ENCODE measurements at places on chromosomes 2 and 18.

GRCh38 chr18:2494921-2495320 lies 76.4 kb downstream of the METTL4 start:
- no peak for DNase-seq

DNA sequence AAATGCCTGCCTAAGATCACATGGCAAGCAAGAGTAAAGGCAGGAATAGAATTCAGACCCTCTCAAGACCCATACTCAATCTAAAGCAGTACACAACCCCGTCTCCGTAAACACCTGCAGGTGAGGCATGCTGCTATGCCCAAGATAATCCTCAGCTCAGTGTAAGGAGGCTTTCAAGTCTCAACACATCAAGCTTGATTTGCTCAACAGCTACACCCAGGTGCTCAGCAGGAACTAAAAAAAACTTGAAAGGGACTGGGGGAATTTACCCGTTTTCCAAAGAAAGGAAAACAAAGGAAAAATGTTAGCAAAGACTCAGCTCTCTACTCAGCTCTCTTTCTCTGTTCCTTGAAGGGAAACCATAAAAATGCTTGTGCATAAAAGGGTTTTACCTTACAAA lies 301.8 kb downstream of the C1D start:
- DNase-seq: no peak

DNA sequence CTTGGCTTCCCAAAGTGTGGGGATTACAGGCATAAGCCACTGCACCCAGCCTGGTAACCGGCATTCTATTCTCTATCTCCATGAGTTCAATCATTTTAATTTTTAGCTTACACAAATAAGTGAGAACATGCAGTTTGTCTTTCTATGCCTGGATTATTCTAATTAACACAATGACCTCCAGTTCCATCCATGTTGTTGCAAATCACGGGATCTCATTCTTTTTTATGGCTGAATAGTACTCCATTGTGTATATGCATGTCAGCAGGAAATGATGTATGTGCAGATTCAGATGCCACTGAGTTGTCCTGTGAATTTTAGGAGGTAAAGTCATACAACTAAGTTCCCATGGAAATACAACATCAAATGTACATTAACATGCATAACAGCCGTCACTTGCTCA lies 24.7 kb upstream of the AMMECR1L start:
- DNase-seq: no peak

DNA sequence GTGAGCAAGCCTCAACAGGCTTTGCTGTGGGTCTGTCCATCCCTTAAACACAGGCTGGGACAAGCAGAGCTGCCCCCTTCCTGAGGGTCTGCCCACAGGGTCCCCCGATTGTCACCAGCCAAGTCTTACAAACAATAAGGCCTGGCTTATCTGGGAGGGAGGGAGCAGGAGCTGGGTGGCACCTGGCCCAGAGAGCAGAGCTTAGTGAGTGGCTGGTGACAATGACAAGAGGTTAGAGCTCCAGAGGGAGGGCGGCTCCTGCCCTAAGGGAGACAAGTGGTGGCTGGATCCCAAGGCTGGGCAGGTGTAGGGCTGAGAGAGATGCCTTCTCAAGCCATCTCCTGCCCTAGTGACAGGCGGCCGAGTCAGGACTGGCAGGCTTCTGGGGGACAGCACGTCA lies 125.5 kb downstream of the KLHL29 start:
- DNase-seq: no peak

DNA sequence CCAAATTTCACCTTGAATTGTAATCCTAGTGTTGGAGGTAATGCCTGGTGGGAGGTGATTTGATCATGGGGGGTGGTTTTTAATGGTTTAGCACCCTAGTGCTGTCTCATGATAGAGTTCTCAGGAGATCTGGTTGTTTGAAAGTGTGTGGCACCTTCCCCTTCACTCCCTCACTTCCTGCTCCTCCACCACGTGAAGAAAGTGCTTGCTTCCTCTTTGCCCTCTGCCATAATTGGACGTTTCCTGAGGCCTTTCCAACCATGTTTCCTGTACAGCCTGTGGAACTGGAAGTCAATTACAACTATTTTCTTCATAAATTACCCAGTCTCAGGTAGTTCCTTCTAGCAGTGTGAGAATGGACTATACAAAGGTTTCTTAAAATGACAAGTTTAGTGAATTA lies 251.8 kb upstream of the NETO1 start:
- no peak for DNase-seq

DNA sequence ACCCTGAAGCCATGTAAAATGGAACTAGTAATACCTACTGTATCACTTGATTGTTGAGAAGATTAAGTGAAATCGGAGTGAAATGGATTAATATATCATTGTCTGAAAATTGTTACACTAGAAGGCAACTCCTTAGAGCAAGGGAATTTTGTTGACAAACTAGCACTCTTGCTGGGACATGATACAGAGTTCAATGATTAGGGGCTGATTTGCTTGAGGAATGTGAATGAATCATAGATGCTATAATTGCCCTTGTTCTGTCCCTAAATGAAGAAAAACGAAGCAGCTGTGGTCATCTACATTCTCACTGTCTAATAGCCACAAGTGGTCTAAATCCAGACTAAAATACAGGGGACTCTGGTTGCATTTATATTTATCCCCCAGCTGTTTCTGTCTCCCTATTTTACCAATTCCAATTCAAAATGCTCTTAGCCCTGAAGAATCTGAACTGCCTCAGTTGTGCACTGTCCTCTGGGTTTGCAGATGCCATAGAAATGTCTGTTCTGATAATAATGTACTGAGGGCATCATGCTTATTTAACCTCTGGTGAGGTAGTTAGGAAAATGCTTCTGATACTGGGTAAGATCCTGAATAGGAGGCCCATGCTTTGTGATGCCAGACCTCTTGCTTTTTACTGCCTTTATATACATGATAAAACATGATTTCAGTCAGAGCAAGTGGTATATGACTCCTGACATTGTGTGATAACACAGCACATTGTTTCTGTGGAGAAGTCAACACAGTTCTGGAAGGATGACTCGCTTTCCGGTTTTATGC lies 382.1 kb downstream of the NRXN1 start:
- DNase-seq: no peak

DNA sequence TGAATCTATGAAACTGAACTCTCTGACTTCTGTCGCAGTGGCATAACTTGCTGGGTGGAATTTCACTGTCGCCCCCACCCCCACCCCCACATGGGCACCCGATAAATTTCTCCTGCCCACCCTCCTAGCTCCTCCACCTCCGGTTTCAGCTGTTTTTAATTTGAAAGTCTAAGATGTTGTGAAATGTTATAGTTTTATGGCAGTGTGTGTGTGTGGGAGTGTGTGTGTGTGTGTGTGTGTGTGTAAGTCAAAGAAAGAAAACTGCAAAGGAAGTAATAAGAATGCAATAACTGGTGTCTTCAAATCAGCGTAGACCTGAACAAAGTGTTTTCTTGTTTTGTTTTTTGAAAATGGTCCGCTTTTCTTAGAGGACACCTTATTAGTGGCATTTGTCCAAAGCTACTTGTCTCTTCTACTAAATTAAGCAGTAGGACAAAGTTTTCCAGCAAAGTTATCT lies 388 bp downstream of the DTNA start:
- DNase-seq: no peak

GRCh38 chr18:79164706-79165105 lies 95.5 kb downstream of the ATP9B start:
- DNase-seq: no peak

GRCh38 chr2:187500585-187501359 lies 52.7 kb upstream of the CALCRL start:
- DNase-seq: no peak

DNA sequence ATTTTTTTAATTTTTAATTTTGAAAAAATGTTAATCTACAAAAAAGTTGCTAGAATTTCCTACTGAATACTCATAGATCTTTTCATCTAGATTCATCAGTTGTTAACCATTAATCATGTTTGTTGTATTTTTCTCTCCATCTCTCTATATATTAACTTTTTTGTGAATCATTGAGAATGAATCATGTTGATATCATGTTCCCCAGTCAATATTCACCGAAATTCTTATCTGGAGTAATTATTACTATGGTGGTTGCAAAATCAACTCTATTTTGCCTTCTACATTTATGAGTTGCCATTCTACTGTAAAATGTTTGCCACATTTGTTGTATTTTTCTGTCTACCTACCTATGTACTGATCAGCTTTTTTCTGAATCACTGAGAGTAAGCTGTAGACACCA lies 154.0 kb downstream of the SPP2 start:
- DNase-seq: no peak

DNA sequence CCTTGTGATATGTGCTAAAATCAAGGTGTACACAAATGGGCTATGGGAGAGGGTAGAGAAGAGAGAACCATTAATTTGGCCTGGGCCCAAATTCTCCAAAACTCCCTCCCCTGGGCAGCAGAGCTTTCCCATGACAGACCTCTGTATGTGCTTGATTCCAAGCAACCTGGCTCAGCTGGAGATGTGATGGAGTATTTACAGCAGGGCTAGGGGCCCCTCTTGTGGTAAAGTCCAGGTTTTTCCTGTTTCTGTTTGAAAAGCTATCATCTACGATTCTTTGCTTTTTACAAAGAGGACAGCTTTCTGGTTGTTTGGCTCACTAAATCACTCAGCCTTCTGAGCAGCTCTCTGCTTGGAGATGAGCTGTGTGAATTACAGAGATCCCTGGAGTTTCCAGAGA lies 40.3 kb downstream of the KCNS3 start:
- DNase-seq: no peak

DNA sequence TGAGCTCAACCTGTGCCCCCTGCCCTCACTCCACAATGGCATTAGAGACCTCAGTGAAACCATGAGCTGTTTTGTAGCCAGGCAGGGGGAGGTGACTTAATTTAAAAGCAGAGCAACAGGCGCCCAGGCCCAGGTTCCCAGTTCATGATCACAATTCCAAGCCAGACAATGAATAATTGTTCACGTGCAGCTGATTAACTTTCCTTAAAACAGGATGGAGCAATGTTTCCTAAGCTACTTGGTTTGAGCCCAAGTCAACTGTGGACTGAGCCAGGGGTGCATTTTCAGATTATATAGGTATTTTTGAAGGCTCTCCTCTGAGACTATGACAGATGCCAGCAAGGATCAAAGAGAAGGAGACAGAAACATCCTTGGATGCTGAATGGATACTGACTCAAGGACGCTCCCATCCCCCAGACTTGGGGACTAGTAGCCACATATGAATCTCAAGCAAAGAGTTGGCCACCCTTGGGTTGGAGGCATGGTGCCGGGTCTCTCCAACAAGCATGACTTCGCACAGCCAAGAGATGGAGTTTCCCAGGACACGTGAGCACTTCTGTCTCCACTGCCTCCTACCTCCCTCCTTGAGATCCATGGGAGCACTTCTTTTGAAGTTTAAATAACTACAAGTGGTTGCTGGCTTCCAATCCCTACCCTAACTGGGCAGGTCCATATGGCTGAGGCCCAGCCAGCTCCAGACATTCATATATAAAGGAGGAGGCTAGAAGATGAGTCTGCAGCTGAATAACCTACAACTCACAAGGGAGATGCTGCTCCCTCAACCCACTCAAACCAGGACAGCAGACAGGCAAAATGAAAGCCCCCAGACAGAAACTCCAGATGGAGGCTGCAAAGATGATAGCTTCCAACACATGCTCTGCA lies 12.7 kb downstream of the SMAD7 start:
- DNase-seq: no peak

- DNase-seq: no peak
Observed at GRCh38 chr2:88838165-88838635, 146.7 kb downstream of the RPIA start.

DNA sequence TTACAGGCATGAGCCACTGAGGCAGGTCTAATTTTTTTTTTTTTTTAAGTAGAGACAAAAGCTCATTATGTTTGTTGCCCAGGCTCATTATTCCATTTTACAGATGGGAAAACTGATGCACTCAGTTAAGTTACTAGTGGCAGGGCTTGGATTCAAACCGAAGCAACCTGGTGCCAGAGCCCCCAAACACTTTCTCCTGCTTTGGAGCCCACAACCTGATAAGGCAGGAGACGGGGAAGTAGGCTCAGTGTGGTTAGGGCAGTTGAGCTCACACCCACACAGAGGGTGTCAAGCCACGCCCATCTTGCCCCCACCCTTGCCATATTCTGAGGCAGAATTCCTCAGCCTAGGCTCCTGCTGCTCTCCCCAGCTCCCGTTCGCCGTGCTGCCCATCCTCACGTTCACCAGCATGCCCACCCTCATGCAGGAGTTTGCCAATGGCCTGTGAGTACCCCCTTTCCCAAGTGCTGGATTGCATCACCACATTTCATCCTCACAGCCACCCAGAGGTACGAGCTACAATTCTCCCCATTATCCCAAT lies 5.8 kb upstream of the CTDSP1 start:
- no peak for DNase-seq

DNA sequence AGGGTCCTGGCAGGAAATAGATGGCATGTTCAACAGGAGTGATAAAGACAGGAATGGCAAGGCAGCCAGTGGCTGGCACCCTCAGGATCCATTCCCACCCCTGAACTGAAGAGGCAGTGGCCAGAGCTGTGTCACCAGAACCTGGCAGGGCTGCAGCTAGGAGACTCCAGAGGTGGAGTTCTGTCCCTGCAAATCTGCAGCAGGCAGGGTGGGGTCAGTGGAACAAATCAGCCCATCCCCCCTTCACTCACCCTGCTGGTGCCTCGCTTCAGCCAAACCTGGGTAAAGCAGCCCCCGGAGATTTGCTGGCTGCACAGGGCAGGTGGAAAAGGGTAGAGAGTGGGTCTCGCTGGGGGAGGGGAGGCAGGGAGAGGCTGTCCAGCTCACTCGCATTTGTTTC lies 12.7 kb downstream of the INPP5D start:
- DNase-seq: no peak

DNA sequence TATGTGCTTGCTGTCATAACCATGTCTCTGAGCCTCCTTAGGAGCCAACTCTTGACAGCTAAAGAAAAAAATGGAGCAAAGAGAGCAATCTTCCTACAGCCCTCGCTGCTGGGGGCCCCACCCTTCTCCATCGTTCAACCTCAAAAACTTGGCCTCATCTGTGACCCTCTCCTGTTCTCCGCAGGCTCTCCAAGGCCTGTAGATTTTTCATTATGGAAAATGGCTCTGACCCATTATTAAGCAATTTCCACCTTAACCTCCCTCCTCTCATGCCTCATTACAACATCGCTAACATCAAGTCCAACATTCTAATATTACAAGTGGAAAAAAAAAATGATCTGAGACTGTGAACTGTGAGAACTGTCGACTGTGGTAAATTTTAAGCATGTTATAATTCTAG lies 98.7 kb downstream of the SLC8A1 start:
- no peak for DNase-seq

- DNase-seq: no peak
Observed at GRCh38 chr18:26057344-26057773, 33.1 kb downstream of the SS18 start.

- no peak for DNase-seq
Observed at GRCh38 chr2:201974171-201975100, 59.2 kb upstream of the FZD7 start.

- no peak for DNase-seq
Observed at GRCh38 chr2:190342611-190343010, 778 bp upstream of the INPP1 start.

- DNase-seq: no peak
Observed at GRCh38 chr18:45006934-45007333, 326.2 kb downstream of the SETBP1 start.
